Posterior vena cava (tissue), 2 donors: ENCODE measurements at places on chromosomes 1 and 21. TPM values are rescaled to one million over a fixed set of nuclear protein-coding genes. Genes with fewer than 3 reads are reported as not detected.

The CLEC20A gene
- not detected for total RNA-seq

The RHBDL2 gene
- 1.2 TPM for total RNA-seq

The RNU1-4 gene
- total RNA-seq = 18,986 TPM

GRCh38 chr1:14850563-14850962, 252.1 kb downstream of the KAZN start:
- no peak for DNase-seq

- no peak for DNase-seq
These were observed 21.5 kb upstream of the QSOX1 start for GRCh38 chr1:180133193-180133592.

DNA sequence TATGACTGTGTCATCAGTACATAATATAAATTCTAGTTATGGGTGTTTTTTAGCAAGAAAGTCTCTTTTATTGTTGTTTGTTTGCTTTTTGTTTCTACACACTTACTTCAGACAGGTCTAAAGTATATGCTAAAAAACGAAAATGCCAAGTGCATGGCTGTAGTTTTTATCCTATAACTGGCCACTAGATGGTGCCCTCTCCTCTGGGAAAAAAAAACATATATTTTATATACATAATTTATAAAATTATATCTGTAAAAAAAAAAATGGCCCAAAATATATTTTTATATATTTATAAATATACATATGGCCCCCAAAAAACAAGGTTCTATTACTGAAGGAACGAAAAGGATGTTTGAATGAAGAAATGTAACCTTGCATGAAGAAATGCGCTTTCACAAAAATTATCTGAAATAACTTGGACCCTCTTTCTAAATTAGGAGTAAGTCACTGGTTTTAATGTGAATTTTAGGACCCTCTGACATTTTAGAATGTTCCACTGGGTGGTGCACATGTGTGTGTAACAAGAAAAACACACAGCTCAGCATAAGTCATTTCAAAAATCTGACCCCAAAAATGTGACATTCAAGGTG, 93.5 kb downstream of the TTLL7 start:
- DNase-seq = no peak

- no peak for DNase-seq
These were observed 359.8 kb downstream of the LTN1 start for GRCh38 chr21:28632755-28633408.

- no peak for DNase-seq
These were observed 180.4 kb downstream of the FGGY start for GRCh38 chr1:59477286-59477685.

DNA sequence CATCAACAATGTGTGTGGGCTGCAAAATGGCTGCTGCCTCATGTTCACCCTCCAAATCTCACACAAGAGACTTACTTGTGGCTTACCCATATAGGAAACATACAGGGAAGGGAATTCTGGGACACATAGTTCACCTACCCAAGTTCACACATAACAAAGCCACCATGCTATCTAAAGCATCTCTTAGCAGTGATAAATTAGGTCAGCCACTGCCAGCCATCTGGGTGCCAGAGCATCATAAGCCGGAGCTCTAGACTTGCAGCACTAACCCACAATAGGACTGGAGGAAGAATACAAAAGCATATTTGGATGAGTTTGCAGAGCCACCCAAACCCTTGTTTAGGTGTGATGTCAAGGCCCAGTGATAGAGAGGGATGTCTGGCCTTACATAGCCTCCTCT, 321.7 kb downstream of the SEC16B start:
- no peak for DNase-seq

GRCh38 chr1:119040906-119041305, 52.8 kb upstream of the TBX15 start:
- no peak for DNase-seq

- DNase-seq = no peak
These were observed 268.6 kb downstream of the KAZN start for GRCh38 chr1:14866911-14867612.

The CRYZL1 gene
- total RNA-seq = 40.4 TPM

DNA sequence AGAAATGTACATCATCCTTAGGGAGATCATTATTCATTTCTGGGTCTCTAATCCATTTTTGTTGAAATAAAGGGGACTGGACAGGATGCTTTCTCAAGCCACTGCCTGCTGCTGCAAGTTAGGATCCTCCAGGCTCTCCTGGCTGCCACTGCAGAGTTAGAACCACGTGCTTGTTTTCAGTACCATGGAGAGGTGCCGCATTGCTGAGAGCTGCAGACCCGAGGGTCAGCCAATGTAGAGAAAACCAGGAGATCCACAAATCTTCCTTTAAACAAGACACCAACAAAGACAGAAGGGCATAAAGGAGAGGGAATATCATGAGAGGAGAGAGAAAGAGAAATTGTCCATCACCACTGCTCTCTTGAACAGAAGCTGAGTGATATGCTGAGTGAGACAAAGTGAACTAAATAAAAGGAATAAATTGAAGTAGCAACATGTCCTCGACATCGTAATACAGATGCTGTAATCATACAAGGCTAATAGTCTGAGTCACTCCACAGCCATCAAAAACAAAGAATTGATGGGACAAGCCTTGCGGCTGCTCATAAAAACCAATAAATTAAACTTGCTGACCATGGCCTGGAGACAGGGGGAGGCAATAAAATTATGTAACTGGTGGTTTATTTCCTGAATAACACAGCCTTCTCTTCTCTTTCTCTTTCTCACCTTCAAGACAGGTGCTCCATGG, 255.7 kb downstream of the OMA1 start:
- no peak for DNase-seq

The TMEM51 gene
- total RNA-seq = 4.3 TPM

GRCh38 chr1:22749919-22750684, 39.5 kb downstream of the EPHB2 start:
- no peak for DNase-seq

- DNase-seq = peak; percentile 45
These were observed 15.3 kb downstream of the SMIM12 start for GRCh38 chr1:34844252-34844634.

GRCh38 chr1:10787286-10787685, 9.2 kb downstream of the CASZ1 start:
- DNase-seq = peak; percentile 57

The CELA3A gene
- 7.6 TPM for total RNA-seq

GRCh38 chr1:153610811-153611301, 2.1 kb downstream of the S100A16 start:
- no peak for DNase-seq

The IVL gene
- total RNA-seq = not detected

The TNFSF4 gene
- 0.57 TPM for total RNA-seq

The LAMC2 gene
- 1.7 TPM for total RNA-seq

The RAVER2 gene
- 11.5 TPM for total RNA-seq

The ZFP69 gene
- 4.3 TPM for total RNA-seq

GRCh38 chr21:42467140-42467983, 28.7 kb downstream of the RSPH1 start:
- no peak for DNase-seq

The HUNK gene
- 6.9 TPM for total RNA-seq

The SLC16A4 gene
- 8.6 TPM for total RNA-seq

The DLGAP3 gene
- total RNA-seq = 0.37 TPM

The PRMT6 gene
- total RNA-seq = 8.3 TPM

DNA sequence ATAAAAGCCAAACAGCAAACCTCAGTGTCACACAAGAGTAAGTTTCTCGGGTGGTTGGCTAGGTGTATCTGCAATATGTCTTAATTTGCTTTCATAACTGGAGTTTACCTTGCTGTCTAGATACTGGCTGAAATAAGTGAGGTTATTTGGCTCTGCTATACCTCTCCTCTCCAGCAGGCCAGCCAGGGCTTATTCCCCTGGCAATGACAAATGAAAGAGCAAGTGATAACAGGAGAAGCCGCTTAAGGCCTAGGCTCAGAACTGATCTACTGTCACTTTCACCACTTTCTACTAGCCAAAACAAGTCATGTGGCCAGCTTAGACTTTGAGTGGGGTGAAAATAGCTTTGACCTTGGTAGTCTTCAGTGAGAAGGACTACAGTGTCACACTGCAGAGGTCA, 4.8 kb upstream of the RPE65 start:
- no peak for DNase-seq

- no peak for DNase-seq
These were observed 83.4 kb downstream of the DAB1 start for GRCh38 chr1:57340334-57341070.

The TLR5 gene
- total RNA-seq = 11.2 TPM

GRCh38 chr1:7896994-7897393, 43.6 kb downstream of the TNFRSF9 start:
- DNase-seq = no peak

The EDARADD gene
- 0.24 TPM for total RNA-seq

- DNase-seq = no peak
These were observed 6.7 kb upstream of the SLC27A3 start for GRCh38 chr1:153768316-153769181.

- no peak for DNase-seq
These were observed 4.5 kb downstream of the RAB7B start for GRCh38 chr1:205998457-205999241.

- no peak for DNase-seq
These were observed 825 bp downstream of the TMEM39B start for GRCh38 chr1:32073299-32074229.

DNA sequence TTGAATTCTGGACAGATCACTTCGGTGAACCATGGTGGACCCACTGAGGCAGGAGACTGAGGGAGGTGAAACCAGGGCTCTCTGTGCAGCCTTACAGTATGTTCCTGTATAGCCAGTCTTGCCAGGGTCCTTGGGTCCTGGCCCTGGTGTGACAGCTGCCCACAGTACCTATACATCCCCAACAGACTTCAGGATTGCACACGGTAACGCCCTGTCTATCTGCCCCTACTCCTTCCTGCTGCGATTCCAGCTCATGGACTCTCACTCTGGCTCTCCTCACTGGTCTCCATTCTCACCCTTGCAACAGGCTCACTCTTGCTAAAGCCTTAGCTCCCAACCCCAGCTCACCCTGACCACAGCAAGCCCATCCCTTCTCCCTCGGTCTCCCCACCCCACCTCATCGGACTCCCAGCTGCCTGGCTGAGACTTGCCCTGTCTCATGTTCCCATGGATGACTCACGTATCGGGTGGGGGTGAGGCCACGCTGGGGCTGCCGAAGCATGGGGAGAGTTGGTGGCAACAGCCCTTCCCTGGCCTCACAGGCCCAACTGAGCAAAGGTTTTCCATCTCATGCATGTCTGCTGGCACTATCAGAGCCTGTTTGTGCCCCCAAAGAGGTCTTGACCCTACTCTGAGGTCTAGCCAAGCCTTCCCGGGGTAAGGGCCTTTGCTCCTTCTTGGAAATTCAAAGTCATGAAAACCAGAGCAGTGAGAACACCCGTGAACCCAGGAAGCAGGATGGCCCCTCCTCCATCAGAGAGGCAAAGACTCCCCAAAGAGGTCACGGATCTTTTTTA, 7.1 kb downstream of the PHLDA3 start:
- DNase-seq = peak; percentile 96

DNA sequence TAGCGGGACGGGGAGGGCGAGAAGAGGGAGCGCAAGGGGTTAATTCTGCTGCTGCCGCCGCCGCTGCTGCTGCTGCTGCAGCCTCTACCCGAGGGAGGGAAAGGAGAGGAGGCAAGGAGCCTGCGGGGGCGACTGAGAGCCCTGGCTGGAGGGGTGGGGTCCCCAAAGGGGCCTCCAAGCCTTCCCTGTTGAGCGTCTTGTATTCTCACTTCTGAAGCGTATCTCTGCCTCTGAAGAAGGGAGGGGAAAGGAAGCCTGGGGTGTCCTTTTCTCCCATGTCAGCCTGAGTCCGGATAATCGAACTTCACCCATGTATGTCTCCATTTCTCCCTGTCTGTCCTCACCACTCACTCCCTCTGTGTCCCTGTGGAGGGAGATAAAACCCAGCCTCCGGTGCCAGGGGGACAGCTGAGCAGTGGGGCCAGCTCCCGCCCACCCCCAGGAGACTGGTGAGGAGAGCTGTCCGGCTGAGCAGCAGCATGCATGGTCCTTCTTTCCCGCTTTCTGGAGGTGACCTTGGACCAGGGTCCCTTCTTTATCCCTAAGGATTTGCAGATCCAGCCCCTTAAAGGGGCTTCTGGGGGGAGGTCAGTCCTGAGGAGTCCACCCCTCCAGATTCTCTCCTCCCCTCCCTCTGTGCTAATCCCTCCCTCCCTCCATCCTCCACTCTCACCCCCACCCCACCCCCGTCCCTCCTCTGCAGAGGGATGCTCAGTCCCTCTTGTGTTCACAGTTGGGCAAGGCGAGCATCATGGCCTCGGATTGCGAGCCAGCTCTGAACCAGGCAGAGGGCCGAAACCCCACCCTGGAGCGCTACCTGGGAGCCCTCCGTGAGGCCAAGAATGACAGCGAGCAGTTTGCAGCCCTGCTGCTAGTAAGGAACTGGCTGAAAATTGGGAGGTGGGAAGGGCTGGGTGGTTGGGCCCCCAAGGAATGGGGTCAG, 1.0 kb downstream of the NCDN start:
- DNase-seq = peak; percentile 82

DNA sequence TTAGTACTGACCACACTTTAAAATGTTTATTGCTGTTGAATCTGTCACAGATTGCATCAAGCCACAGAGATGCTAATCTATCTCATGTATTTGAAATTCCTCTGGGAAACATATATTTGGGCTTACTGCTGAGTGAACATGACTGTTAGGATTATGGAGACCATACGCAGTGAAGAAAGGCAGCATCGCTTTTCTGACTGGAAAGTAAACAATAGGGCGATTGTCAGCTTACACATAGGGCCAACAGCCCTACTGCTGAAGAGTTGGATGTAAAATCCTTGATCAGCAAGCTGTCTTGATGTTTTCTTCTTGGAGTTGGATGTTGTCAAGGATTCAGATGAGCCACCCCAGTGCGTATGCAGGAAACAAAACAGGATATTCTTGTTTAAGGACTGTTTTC, 368.7 kb upstream of the ADGRL2 start:
- no peak for DNase-seq

The S100A4 gene
- 286 TPM for total RNA-seq

DNA sequence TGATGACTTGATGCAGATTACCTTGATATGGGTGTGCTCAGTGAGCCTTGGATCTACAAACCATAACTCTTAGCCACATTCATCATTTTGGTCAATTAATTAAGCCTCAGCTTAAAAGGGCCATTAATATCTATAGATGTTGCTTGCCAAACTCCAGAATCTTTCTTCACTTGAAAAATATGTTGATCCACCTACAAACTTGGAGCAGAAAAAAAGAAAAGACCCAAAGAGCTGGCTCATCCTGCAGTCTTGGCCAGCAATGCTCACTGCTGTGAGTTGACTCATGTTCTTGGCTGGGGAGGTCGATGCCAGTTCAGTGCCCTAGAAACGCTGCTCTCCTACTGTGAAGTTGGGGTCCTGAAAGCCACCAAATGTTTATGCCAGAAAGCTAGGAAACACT, 75.4 kb downstream of the DPT start:
- DNase-seq = peak; percentile 58

The SLC27A3 gene
- 60.5 TPM for total RNA-seq

- DNase-seq = no peak
These were observed 120.6 kb downstream of the FCRL5 start for GRCh38 chr1:157431751-157432150.

The ZFP69B gene
- total RNA-seq = 2.6 TPM
